ENCODE measurements at places on chromosomes 7 and 10.

- DNase-seq, result no peak
Measured at GRCh38 chr7:200704-201103, 8.3 kb downstream of the FAM20C start.

- DNase-seq, result peak; percentile 37
Measured at GRCh38 chr7:106501605-106502580, 159.1 kb downstream of the CCDC71L start.

- DNase-seq, result no peak
Measured at GRCh38 chr10:117221156-117221711, 19.7 kb upstream of the SLC18A2 start.

GRCh38 chr10:12235796-12236195 lies 39.8 kb downstream of the CDC123 start:
- no peak for DNase-seq

GRCh38 chr7:114823290-114823689 lies 98.6 kb upstream of the MDFIC start:
- no peak for DNase-seq
